HuH-7.5 (cell line): ENCODE measurements at places on chromosomes 2 and 18.

DNA sequence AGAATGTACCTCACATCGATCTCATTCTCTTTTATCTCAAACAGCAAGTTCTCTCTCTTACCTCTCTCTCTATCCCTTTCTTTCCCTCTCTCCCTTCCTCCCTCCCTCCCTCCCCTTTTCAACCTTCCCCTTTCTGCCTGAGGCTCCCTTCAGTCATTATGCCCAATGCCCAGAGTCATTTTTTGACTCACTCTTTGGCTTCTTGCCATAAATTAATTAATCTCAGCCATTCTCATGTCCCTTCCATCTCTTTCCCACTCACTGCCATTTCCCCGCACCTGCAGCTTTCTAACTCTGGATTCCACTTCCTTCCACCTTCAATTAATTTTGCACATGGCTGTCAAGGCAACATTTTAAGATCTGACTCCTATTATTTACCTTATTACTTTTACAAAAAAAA is 60.1 kb downstream of the EVA1A start:
- no peak for DNase-seq

- no peak for DNase-seq
These were observed 1.4 kb downstream of the CCDC85A start for GRCh38 chr2:56185101-56185581.

GRCh38 chr2:197677056-197677455 is 1.7 kb upstream of the RFTN2 start:
- DNase-seq = no peak

GRCh38 chr18:27797484-27797883 is 379.4 kb downstream of the CDH2 start:
- no peak for DNase-seq

DNA sequence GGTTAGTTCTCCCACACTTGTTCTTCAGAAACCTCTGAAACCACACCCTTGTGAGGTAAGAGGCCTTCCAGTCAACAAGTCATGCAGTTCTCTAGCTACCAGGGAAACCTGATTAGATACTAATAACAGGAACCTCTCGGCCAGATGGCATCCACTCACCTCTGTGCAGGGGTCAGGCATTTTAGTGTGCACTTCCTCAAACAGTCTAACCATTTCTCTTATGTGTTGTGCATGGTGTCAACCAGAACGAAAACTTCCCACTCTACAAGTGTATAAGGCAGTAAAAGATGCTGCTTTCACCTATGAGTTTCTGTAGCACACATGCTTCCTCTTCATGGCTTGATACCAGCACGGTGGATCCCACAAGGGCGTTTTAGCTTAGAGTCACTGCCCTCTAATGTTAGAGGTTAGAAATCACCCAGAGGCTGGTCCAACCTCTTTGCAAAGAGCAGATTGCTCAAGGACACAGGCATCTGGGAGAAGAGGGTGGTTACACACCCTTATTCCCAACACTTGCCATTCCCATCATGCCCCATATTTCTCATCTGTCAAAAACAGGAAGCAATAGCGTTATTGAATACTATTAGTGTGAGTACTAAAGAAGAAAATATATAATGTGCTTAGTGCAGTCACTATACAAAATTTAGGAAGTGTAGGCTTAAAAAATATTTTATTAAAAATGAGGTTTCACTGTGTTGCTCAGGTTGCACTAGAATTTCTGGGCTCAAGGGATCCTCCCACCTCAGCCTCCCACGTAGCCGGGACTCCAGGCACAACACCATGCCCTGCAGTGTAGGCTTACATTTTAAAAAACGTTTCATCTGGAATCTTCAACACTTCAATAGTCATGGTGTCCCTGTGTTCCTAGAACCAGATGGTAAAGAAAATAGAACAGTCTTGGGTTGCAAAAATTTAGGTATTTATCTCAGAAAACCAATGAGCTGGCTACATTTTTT is 34.5 kb upstream of the RAB31 start:
- DNase-seq = peak; percentile 82
